ENCODE measurements at places on chromosomes 3 and 15.

GRCh38 chr3:194572143-194572789, 61.0 kb downstream of the TMEM44 start:
- DNase-seq = no peak

GRCh38 chr3:1843111-1843510, 255.6 kb upstream of the CNTN4 start:
- DNase-seq = no peak

GRCh38 chr3:133832802-133833144, 27.2 kb downstream of the SRPRB start:
- DNase-seq = no peak

DNA sequence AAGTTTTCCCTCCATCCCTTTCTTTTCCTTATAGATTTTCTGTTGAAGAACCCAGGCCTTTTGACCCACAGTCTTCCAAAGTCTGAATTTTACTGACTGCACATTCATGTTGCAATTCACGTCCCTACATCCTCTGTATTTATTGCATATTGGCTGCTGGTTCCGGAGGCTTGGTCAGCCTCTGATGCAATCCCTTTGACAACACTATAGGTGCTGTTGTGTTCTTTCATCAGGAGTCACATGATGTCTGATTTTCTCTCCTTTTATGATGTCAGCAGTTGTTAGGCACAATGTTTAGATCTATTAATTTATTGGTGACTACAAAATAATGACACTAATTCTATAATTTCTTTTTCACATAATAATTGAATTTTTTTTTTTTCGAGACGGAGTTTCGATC, 8.7 kb downstream of the CYP1A1 start:
- DNase-seq = no peak

DNA sequence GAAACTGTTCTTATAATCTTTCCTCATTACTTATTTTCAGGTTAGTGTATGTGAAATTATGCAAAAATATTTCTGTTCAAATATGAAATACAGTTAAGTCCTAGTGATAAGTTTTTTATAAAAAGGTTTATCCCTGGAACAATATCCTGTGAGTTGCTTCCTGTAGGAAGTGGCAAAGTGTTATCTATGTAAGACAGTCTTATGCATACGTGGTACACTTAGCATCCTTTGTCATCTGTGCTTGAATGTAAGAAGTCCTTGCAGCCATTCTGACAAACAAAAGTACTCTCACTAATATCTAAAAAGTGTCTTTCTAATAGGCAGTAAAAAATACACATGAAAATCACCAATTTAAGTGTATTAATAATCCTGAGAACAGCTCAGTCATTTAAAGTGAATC, 372.5 kb upstream of the BCHE start:
- no peak for DNase-seq

- DNase-seq = no peak
Measured at GRCh38 chr3:123005291-123005690, 22.3 kb downstream of the SEMA5B start.

GRCh38 chr3:89340408-89340807, 233.0 kb downstream of the EPHA3 start:
- no peak for DNase-seq

- DNase-seq = no peak
Measured at GRCh38 chr3:26279091-26279490, 343.5 kb upstream of the LRRC3B start.

- no peak for DNase-seq
Measured at GRCh38 chr3:105622169-105622568, 246.6 kb downstream of the CBLB start.

GRCh38 chr15:69958496-69959084, 139.1 kb downstream of the TLE3 start:
- DNase-seq = no peak

GRCh38 chr3:184262764-184263179, 1.4 kb upstream of the CAMK2N2 start:
- no peak for DNase-seq

DNA sequence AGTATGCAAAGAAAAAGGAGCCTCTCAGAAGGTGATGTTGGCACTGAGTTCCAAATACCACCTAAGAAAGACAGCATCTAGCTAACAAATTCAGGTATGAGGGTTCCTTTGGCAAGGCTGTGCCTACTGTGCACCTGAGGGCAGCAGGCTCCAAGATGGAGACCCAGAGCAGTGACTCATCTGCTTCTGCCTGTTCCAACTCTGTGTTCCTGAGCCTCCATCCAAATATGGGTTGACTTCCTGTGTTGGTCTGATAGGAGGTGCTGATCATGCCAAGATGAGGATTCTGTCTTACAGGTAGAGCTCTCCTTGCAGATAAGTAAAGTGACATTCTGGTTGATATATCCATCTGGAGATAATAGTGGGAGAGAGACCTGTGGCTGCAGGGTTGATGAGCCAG, 26.0 kb downstream of the SV2B start:
- DNase-seq = no peak

DNA sequence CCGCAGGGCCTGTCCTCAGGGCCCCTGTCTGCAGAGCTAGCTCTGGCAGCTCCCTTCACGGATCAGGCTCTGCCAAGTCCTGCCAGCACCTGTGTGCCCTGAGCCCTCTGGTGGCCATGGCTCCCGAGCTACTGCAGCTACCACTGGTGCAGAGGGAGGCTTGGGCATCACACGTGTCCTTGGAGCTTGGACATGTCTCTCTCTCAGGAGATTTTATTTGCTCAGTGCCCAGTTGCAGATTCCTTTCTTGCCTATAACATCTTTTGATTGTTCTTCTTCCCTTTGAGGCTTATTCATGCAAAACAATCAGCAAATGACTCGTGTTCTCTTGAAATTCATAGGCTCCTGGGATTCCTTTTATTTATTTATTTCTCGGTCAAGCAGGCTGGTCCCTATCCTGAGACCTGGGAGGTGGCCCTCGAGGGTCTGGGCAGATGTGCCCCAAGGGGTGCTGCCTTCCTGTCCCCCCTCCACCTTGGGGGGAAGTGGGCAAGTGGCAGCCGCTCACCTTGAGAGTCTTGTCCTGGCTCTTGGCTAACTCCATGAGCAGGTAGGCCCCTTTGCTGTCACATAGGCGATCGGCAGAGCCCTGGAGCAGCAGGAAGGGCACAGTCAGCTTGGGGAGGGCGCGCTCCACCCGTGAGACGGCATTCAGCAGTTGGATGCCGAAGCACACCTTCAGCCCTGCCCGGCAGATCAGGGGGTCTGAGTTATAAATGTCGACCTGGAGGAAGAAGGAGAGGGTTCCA, 21.9 kb downstream of the ABTB1 start:
- DNase-seq = no peak

DNA sequence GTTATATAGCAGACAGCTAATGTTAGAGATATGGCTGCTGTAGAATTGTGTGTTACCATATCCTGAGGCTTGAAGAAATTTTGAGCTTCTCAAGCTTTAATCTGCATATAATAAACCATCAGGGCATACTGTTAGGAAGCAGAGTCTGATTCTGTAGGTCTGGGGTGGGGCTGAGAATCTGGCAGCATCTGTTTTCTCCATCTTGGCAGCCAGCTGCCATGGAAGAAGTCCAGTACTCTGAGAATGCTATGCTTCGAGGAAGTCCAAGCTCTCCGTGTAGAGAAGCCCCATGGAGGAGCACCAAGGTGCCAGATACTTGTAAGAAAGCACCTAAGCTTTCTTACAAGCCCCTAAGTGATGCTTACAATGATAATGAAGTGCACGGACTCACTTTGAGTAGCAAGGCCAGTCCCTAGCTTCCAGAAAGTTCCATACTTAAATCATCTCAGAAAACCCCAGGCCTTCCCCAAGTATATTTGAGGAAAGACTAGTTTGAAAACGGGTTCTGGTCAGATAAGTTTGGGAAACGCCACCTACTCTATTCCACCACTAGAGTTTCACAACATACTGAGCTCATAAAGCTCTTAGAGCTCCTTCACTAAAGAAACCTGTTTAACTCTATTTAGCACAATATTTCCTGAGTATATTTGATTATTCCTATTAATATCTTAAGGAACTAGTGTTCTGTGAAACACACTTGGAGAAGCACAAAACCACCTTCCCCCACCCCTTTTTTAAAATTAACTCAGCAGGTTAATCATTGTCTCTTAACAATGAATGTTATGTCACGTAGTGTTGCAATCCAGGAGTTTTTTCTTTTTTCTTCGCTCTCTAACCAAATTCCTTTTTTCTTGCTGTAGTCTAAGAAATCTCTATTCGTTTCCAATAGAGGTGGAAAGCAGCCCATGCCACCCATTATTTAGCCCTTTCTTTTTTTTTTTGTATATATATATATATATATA, 59.9 kb upstream of the RASGRP1 start:
- no peak for DNase-seq

DNA sequence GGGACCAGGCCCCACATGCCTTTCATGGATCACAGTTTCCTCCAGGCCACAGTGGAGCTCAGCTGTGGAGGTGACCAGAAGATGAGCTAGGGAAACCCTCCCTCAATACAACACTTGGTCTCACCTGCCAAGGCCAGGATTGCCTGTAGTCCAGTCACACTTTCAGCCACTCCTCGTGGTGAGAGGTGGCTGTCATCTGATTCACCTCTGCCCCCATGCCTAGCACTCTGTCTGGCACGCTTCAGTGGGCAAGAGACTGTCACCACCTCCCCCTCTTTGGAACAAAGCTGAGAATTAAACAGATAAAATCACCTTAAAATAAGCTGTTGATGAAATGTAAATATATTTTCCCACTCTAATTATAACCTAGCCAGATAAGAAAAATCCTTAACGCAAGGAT, 4.0 kb upstream of the IL17RD start:
- DNase-seq = no peak

DNA sequence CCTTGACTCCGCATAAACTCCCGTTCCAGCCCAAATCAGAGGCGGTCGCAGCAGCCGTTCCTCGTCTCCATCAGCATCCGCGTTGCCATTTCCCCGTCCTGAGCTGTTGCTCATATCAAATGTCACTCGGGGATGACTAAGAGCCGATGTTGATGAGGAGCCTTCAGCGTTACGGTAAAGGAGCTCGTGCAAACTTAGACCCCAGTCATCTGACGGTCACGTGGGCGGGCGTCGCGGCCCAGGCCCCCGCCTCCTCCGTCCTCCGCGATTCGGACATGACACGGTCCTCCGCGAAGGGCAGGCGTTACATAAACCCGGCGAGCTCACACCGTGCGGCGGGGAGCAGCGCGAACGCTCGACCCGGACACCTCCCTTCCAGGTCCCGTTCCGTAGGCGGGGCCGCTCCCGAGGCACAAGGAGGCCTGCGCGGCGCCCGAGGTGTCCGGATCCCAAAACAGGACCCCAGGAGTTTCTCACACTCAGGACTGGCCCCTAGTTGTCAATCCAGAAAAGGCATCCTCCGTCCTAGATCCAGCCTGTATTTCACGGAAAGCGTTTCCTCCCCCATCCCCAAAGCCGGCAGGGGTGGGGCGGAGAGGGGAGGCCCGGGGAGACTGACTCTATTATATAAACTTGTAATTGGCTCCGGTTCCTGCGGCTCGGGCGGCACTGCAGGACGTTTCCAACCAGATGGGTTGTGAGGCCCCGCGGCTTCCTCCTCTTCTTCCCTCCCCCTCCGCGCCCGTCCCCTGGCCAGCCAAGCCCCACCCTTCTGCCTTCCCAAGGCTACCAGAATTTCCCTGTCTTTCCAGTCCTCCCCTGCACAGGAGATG, 100.0 kb upstream of the IGF1R start:
- DNase-seq = no peak

DNA sequence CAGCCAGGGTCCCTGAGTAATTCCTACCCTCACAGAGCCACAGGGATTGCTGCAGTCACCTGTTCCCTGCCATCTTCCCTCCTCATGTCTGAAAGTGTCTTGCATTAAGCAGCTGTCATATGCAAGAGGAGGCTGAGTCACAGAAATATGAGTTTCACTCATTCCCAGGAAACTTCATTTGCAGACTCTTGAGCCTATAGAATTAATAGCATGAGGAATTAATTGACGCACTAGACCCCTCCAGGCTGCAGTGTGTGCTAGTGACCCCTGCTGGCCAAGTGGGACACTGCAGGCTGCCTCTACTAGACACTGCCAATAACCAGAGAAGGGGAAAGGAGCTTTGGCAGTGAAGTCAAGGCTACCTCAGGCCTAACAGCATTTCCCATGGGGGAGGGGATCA, 50.6 kb upstream of the SLC6A1 start:
- DNase-seq = no peak

- no peak for DNase-seq
Measured at GRCh38 chr3:144553301-144553700, 581.7 kb downstream of the DIPK2A start.

GRCh38 chr3:38542401-38543298, 46.5 kb downstream of the EXOG start:
- no peak for DNase-seq

DNA sequence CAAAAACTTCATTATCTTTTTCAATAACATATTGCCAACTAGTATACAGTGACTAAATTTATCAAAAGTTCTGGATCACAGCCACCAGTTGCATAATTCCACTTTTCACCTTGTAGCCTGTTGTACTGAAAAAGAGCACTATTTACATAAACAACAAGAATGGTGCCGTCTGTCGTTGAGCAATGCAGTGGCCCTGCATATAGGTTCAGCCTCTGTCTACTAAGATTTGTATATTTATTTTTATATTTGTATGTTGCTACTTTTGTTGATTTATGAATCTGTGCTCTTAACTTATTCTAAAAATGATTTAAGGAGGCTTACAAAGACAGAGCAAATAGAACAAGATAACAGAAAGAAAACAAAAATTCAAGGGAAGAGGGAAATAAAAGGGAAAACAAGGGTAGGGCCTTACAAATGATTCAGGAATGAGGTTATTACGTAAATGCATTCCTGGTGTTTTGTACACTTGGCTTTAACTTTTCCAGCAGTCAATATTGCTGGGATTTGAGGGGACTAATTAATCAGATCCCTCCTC, 257.6 kb upstream of the STT3B start:
- DNase-seq = no peak

DNA sequence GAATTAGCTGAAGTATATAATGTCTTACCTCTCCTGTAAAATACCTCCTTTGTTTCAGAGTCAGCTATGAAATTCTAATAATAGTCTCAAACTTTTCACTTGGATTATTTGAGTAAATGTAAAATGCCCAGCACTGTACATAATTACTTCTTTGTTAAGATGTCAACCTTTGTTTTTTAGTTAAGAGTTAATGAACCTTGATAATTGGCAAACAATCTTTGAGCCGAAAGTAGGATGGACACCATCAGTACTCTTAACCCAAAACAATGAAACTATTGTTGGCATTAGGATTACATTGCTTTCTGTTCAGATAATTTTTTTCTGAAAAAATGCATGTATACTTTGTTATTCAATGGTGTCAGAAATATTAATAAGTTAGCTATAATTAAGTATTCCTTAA, 3.0 kb upstream of the NECTIN3 start:
- DNase-seq = no peak

DNA sequence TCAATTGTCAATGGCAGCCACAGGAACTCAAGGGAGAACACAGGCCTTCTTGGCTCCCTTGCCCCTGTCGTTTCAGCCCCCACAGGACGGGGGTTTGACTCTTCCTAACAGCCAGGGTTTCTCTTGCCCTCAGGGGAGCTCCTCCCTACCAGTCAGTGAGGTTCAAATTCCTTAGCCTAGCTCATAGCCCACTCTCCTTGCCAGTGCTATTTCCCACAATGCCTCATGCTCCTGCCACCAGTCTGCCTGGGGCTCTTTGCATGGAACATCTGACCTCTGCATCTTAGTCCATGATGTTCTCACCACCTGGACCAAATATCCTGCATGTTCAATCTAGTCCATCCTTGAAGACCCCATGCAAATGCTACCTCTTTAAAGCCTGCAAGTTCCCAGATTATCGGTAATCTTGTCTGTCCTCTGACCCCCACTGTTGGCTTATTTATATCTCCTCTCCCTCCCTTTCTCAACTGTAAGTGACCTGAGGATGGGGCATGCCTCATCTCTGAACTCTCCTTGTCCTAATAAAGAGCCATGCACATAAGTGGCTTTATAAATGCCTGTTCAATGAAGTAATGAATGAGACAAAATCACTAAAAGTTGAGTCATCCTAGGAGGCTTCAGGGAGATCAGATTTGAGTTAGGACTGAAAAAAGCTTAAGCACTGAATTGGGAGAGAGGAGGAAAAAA, 78.0 kb downstream of the MYO1E start:
- DNase-seq = no peak
